Type B pancreatic cell (in vitro differentiated cells): ENCODE measurements at places on chromosomes 16 and 17.

- no peak for DNase-seq
These were observed 9.1 kb downstream of the ASPHD1 start for GRCh38 chr16:29909391-29909790.

- DNase-seq, result no peak
These were observed 19.7 kb upstream of the RCVRN start for GRCh38 chr17:9924735-9925191.

- DNase-seq, result no peak
These were observed 12.6 kb downstream of the PMFBP1 start for GRCh38 chr16:72159386-72159785.

DNA sequence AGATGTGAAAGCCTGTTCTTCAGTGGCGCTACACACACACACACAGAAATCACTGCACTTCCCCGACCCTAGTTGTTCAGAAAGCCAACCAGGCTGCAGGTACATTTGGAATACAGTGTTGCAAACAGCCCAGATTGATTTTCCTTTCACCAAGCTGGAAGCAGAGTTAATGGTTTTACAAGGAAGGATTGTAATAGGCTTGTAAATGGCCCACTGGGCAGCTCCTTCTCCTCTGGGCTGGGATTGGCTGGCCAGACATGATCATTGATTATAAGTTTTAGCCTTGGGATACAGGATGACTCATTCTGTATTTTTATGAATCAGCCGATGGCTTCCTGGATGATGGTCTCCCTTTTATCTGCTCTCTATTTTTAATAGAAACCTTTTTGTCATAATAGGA, 2.5 kb downstream of the VAT1L start:
- DNase-seq, result no peak

DNA sequence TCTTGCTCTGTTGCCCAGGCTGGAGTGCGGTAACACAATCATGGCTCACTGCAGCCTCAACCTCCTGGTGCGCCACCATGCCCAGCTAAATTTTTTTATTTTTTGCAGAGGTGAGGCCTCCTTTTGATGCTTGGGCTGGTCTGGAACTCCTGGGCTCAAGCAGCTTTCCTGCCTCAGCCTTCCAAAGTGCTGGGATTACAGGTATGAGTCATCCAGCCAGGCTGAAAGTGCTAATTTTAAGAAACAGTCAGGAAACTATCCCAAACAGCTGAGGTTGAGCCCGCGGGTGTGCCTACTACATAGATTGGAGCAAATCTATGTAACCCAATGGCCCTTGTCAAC, 738 bp upstream of the XPO6 start:
- no peak for DNase-seq

- DNase-seq, result no peak
These were observed 23.2 kb upstream of the FASN start for GRCh38 chr17:82121246-82121645.

DNA sequence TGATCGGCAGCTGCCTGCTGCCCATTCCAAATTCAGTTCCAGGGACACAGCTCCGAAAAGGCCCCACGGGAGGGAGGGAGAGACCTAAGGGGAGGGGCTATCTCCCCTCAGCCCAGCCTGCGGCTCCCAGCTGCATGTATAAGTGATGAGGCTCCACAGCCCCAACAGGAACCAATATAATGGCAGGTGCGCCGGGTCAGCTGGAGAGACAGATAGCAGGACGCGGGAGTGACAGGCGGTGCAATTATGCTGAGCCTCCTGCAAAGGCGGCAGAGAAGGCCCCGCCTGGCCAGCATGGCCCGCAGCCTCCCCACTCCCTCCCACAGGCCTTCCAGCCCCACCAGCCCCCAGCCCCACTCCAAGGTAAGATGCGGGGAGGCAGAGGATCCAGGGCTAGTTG, 8.1 kb upstream of the C1QL1 start:
- no peak for DNase-seq

- no peak for DNase-seq
These were observed 9.6 kb upstream of the CES1 start for GRCh38 chr16:55842369-55843104.

DNA sequence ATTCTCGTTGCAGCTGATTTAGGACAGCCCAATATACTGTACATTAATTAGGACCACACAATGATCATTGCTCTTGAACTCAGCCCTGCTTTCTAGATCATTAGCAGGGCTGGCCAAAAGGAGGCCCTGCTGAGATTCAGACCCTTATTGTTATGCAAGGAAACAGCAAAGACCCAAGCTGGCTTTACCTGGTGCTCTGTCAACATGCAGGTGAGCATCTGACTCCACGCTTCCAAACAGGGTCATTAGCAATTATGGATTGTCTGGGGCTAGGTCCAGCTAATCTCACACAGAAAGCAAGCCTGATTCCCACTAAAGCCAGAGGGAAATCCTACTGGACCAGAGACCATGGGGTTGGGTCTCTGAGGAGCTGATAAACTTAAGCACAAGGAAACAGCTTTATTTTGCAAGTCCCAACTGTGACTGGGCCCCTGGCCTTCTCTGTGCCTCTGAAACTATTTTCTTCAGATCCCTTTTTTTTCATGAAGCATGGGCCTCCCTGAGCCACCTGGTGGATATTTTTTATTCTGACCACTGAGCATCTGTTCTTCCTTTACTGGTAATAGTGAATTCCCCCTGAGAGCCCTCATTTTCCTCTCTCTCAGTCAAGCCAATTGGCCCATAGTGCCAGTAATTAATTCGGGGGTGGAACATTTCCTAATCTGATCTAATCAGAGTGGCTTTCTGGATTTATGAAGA, 236.1 kb downstream of the GRIN2A start:
- DNase-seq, result no peak

DNA sequence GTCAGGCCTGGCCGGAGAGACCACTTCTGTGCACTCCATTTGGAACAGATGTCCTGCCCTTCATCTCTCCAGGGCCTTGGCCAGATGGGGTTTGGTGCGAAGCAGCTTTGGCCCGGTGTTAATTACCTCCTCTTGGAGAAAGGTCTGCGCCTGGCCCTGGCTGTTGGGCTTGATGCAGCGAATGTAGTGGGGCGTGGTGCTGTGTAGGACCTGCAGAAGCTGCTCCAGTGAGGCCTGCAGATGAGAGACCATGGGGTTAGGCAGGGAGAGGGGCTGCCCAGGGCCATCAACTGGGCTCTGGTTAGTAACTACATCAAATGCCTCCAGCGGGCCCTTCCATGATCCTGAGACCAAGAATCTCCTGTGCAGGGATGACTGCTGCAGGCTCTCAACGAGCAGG, 18.7 kb downstream of the ZNHIT3 start:
- no peak for DNase-seq

GRCh38 chr16:46922239-46922638, 38.1 kb downstream of the GPT2 start:
- DNase-seq, result no peak

DNA sequence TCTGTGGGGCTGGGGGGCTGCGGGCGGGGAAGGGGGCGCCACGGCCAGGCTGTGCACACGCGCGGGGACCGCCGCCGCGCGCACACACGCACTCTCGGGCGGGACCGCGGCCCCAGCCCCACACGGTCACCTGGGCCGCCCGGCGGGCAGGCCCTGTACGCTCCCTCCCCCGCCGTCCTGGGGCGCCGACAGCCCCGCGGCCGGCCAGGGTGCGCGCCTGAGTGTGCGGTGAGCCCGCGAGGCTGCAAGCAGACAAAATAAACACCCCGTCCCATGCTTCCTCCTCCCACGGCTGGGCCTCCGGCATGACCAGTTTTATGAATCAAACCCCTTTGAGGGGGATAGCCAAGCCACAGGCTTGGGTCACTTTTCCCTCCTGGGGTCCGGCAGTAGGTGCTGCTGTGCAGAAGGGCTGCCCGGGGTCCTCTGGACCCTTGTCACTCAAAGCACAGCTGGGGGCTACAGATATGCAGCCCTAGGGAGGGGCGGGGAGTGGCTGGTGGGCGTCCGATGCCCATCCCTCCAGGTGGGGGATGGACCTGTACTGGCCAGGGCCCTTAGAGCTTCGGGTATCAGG, 441 bp downstream of the VASN start:
- no peak for DNase-seq

GRCh38 chr17:77003699-77004098, 135.5 kb downstream of the MGAT5B start:
- no peak for DNase-seq

GRCh38 chr16:85390511-85391174, 222.5 kb upstream of the GSE1 start:
- no peak for DNase-seq

DNA sequence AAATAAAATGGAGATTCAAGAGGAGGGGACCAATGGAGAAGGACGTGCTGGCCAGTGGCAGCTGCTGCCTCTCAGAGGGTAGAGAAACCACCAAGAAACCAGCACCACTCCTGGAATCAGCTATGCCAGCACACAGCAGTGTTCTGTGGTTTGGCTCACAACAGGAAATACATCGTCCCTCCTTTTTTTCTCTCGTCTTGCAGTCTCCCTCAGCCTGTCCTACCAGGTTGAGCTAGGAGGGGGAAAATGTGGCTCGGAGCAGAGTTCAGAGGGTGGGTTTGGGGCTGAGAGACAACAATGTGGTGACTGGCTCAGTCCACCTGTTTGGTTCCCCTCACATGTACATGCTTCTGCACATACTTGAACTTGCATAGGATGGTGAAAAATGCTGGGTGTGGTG, 19.9 kb upstream of the SLC16A5 start:
- no peak for DNase-seq

DNA sequence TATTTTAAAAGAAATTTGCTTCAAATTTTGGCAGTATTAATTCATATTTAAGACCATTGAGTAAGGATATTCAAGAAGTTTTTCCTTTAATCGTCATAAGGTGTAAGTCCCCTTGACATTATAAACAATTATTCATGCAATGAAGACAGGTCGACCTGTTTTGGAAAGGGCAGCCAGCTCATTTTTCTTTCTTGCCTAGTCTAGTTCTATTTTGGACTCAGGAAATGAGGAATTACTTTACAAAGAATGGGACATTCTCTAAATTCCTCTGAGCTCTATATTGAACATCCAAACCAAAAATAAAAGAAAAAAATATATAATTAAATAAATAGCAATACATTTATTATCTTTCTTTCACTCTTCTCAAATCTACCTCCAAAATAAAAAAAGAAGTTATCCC, 595.6 kb upstream of the KIF2B start:
- DNase-seq, result no peak

DNA sequence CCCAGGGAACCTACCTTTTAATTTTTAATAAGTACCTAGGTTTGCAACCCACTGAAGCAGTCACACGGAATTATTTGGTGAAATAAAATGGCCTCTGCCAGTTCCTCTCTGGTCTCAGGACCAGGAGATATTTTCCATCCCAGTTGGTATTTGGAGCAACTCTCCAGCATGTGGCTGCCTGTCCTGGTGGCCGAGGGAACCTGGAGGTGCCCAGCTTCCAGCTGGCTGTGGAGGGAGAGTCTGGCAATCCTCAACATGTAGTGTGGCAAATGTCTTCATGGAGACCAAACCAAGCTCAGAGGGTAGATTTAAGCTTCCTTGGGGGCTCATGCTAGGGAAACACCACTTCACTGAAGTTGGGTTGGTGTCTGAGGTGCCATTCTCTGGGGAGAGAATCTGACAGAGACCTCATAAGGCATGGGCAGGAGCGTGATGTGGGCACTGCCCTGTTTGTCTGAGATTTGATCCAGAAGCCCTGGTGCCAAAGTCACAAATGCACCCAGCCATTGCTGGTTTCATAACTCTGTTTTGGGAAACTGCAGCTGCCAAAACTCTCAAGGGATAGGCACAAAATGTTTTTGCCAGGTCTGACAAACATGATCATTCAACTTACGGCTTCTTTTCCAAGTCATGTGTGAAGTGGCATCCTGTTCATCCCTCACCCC, 2.8 kb downstream of the MT1X start:
- DNase-seq, result no peak

- no peak for DNase-seq
These were observed 77.7 kb upstream of the PLCG2 start for GRCh38 chr16:81701296-81701970.

DNA sequence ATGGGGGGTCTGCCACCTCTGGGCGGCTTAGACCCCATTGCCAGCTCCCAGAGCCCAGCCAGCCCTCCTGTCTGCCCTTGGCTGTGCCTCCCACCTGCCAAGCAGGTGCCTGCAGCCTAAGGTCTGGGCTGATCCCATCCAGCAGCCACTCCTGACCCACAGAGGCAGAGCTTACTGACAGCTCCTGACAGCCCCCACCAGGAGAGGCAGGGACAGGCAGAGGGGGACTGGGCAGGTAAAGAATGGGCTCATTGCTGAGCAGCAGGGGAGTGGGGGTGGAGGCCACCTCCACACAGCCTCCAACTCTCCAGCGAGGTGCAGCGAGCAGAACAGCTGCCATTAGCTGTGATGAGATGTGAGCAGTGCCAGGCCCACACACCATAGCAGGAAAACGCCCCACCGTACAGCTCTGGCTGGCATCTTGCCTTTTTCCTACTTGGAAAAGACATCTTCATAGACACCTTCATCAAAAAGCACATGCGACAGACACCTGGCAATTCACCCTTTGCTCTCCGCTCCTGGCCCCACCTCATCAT, 164.4 kb downstream of the C16orf78 start:
- no peak for DNase-seq

GRCh38 chr17:72411124-72411563, 290.3 kb downstream of the SOX9 start:
- no peak for DNase-seq

DNA sequence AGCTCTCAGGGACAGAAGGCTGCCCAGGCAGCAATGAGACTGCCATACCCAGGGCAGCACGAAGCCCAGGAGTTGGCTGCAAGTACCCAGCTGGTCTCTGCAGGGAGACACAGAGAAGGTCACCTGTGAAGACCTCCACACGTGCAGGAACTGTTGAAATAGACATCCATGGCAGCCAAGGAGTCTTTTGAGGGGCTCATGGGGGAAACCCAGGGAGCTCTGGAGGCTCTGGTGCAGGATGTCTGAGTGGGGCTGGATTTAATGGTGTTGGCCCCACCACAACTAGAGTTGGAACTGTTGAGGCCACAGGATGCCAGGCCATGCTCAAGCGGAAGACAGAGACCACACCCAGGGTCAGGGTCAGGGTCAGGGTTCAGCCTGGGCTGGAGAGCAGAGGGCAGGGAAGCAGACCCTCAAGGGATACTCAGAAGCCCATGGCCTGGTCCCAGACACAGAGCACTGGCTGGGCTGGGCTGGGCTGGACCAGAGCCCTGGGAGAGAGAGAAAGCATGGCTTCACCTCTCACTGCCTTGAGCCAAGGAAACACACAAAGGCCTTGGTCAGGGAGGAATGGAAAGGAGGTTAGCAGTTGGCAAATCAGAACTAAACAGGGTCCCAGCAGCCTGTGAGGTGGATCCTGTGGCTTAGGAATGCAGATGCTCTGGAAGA, 21.4 kb downstream of the PITPNM3 start:
- no peak for DNase-seq

DNA sequence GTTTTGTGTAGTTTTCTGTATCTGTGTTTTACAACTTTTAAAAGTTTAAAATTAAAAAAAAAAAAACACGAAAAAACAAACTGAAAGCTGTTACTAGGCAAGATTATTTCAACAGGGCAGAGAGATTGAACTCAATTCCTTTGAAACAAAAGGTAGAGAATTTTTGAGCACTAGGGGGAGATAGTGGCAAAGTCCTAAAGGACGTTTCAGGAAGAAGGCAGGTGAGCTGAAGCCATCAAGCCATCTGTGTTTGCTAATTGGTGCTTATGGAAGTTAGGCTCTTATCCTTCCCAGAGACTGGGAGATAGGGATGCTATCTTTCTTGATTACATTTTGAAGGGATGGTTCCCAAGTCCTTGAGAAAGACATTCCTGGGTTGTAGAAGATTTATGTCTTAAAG, 70.6 kb upstream of the CLEC3A start:
- no peak for DNase-seq
